Thyroid gland (tissue), 4 donors: ENCODE measurements at places on chromosomes 6 and 20. TPM values are rescaled to one million over a fixed set of nuclear protein-coding genes. Genes with fewer than 3 reads are reported as not detected.
A peak's percentile ranks its signal among the peaks of the same experiment; 100 is the strongest.

DNA sequence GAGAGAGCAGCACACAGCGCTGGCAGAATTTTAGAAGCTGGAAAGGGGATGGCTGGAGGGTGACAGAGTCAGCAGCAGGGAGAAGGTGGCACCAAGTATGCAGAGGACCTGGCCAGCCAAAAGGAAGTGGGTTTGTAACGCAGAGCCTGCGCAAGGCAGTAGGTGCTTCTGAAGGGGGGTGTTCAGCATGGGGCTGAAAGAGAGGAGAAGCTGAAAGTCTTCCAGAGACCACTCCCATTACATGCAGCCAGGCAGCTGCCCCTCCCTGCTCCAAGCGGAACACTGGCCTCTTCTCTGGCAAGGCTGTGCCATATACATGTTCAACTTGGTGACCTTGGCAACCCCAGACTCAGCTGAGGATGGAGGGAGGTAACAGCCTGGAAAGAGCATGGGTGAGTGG lies 42.1 kb upstream of the TULP1 start:
- no peaks in the 10 kb centered on the region for H3K36me3 ChIP-seq
- H3K27me3 ChIP-seq, result no peaks in the 10 kb centered on the region
- DNase-seq, result no peak
- H3K4me3 ChIP-seq, result no peak overlapping the region
- H3K4me1 ChIP-seq, result peaks cover 1% of the 10 kb centered on the region

DNA sequence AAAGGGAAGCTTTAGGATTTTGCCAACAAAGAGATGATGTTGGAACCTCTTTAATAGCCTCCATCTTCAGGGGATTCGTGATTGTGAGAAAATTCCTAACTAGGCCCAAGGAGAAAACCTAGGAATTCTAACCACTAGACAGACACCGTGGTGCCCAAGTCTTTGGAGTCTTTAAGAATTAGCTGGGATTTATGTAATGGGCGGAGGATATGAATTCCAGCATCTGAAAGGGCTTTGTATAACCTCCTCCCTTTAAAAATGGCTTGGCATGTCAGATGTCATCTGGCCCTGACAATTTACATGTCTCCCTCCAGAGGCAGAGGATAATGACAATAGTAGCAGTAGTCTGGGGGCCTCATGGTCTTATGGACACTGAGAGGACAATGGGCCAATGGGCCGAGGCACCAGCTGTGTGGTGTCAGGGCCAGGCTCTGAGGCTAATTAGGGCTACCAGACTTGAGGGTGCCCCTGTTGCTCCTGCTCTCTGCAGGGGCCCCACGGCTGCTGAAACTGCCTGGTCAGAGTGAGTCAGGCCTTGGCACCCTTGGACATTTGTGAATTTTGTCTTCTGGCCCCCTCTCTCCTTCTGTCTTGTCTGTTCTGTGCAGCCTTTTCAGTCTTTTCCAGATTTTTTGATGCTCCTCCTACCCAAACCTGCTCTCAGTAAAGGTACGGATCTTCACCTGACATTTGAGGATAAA lies 113.9 kb downstream of the EDN1 start:
- no peak overlapping the region for H3K27ac ChIP-seq
- no peaks in the 10 kb centered on the region for H3K27me3 ChIP-seq
- no peaks in the 10 kb centered on the region for H3K36me3 ChIP-seq
- H3K4me1 ChIP-seq, result no peaks in the 10 kb centered on the region

DNA sequence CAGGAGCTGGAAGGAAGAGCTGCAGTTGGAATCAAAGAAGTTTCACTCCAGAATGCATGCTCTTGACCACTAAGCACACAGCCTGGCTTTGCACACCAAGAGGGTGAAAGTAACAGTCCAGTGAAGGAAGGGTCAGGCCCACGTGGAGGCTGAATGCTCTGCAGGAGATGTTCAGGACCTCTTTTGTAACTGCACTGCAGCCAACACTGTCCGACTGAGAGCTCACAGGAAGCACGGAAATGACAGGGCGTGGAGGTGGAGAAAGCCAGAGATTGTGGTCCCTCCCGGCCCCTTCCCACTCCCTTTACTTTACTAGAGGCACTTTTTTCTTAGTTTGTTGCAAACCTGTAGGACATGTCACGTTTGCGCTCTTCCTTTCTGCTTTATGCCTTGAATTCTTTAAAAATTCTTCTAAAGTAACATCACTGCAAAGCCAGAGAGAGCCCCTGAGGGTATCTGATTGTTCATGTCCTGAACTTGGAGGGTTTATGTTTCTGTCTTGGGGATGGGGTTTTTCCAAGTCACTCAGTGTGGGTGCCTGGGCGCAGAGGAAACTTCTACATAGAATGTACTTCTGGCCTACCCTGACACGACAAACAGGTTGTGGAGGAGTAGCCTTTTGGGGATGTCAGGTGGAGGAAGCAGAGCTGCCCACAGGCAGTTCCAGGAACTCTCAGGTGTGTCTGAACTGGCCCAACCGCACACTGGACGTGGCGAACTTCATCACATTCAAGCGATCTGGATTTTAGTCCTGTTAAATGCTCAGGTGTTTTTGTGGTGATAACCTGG lies 40.9 kb downstream of the JAG1 start:
- no peak overlapping the region for H3K4me3 ChIP-seq
- no peak for DNase-seq
- no peaks in the 10 kb centered on the region for H3K27me3 ChIP-seq
- no peak overlapping the region for H3K27ac ChIP-seq

DNA sequence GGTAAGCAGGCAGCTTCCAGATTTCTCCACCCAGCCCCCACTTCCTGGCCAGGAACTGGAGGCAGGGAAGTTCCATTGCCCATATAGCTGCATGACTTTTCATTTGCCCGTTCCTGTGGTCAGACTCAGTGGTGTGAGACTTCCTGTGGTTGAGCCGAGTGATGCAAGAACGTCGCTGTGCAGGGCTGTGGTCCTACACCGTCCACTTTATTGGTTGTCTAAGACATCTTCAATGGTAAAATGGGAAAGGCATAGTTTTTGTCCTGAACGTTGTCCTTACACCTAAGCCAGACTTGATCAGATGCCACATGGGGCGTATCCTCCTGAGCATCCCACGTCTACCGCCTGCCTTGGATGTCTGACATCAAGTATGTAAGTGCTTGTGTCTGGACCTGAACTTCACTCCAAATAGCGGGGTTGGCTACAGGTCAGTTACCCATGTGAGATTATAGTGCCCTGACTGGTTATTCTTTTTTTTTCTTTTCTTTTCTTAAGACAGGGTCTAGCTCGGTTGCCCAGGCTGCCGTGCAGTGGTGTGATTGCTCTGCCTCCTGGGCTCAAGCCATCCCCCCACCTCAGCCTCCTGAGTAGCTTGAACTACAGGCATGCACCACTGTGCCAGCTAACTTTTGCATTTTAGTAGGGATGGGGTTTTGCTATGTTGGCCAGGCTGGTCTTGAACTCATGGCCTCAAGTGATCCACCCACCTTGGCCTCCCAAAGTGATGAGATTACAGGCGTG lies 25.9 kb upstream of the GTSF1L start:
- no peaks in the 10 kb centered on the region for H3K27me3 ChIP-seq
- no peaks in the 10 kb centered on the region for H3K4me1 ChIP-seq
- no peak overlapping the region for H3K4me3 ChIP-seq
- DNase-seq, result no peak
- H3K27ac ChIP-seq, result no peak overlapping the region

DNA sequence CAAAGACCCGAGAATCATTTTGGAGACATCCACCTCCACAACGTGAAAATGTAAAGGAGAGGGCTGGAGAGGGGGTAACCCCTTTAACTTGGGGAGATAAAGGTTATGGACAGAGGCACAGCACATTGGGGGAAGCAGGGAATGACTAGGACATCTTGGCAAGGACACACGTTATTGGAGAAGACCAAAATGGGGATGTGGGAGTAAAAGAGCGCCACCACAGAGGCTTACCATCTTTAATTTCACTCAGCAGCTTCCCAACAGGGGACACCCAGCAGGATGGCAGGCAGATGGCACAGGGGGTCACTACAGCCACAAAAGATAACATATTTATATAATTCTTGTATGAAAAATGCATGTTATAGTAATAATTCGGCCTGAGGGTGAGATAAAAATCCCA lies 9.8 kb downstream of the C6orf52 start:
- H3K27me3 ChIP-seq, result no peaks in the 10 kb centered on the region
- DNase-seq, result no peak
- no peak overlapping the region for H3K4me3 ChIP-seq
- H3K27ac ChIP-seq, result no peak overlapping the region

DNA sequence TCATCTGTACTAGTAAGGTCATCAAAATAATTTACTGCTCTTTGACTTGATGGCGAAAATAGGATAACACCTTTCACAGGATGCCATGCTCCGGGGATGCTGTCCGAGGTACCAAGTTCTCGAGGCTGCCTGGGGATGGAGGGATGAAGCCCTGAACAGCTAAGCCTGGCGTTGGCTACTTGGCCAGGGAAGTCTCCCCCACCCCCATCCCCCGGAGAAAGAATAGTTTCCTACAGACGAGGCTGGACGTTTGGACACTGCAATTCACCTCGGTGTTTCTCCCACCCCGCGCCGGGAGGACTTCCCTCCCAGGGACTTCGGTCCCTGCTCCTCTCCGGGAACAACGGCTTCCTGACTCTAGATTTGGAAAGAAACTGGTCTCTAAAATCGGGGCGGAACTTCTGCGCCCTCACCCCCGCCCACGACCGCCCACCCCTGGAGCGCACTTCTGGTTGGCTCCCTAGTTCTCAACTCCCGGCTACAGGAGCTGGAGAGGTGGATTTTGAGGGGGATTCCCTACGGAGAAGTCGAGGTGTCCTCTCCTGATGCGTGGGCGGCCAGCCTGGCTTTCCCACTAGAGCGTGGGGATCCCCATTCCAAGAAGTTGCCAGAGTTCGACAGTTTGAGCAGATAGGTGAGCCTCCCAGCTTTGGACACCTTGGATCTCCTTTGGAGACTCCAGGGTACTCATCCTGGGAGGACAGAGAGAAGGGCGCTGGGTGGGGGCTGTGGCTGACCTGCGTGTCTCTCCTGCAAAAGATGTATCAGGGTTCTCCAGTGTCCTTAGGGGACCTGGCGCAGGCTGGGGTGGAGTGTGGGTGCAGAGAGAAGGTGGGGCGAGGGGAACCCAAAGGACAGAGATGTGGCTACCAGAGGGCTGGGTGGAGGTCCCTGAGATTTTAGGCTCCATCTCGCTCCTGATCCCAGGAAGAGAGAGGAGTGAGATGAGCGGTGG lies 1.1 kb downstream of the PCSK2 start:
- peak overlapping the region; percentile 45 for H3K4me3 ChIP-seq
- no peaks in the 10 kb centered on the region for H3K27me3 ChIP-seq
- peaks cover 20% of the 10 kb centered on the region for H3K4me1 ChIP-seq
- DNase-seq, result peak; percentile 62
- H3K36me3 ChIP-seq, result no peaks in the 10 kb centered on the region

DNA sequence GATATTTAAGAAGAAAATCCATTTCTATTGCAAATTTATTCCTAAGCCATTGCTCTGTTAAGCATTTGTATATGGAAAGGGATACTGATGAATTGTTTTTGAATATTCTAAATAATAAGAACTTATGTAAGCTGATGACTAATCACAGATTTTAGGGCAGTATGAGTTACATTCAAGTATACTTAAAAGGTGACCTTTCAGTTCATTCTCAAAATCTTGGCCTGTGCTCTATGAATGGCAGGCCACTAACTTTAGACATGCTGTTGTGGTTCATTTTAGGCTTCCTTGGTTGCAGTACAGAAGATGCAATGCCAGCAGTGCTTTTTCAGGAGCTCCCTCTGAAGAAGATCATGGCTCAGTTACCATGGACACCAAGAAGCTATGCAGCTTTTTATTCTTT lies 380.4 kb downstream of the CENPW start:
- DNase-seq, result no peak
- no peak overlapping the region for H3K27ac ChIP-seq
- no peaks in the 10 kb centered on the region for H3K36me3 ChIP-seq
- H3K27me3 ChIP-seq, result no peaks in the 10 kb centered on the region
- H3K4me1 ChIP-seq, result peaks cover 7% of the 10 kb centered on the region
- no peak overlapping the region for H3K4me3 ChIP-seq

- H3K4me1 ChIP-seq, result no peaks in the 10 kb centered on the region
- H3K36me3 ChIP-seq, result no peaks in the 10 kb centered on the region
- H3K27me3 ChIP-seq, result peaks cover 67% of the 10 kb centered on the region
- H3K4me3 ChIP-seq, result no peak overlapping the region
Observed at GRCh38 chr20:21394551-21394950, 2.8 kb downstream of the NKX2-4 start.

The NKX2-4 gene
- not detected for total RNA-seq

The MAS1 gene
- total RNA-seq, result not detected
